ENCODE measurements at places on chromosomes 7 and 10.

DNA sequence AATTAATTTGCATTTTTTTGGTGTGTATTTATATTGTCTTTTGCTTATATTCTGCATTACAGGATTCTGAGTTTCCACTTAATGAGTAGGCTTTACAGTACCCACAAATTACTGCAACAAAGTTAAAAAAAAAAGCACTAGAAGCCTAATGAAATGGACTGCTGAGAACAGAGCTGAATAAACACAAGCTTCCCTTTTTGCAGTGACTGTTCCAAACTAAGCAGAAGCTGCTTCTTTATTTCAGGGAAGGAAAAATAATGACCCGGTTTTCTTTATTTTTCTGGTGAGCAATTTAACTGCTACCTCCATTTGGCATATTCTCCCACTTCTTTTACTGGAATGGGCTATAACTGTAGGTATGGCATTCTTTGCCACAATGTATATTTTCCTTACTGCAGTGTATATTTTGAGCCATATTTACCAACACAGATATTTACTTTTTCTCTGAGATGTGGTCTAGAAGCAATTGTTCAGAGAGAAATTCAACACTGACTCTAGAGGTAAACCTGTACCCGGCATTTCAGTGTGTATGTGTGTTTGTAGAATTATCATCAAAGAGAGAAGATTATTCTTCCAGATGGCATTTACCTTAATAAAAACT lies 56.9 kb downstream of the HDAC9 start:
- peak; percentile 70 for DNase-seq

DNA sequence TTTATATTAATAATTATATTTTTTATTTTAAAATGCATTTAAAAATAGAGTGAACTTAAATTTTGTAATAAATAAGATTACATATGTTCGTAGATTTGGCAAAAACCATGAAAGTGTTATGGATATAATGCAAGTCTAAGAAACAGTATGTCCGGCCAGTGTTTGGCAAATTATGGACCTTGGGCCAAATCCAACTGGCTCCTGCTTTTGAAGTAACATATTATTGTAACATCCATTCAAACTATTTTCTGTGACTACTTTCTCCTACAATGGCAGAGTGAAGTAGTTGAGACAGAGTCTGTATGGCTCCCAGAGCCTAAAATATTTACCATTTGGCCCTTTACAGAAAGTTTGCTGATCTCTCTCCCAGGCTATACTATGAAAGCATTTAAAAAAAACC lies 38.9 kb downstream of the TMEM229A start:
- no peak for DNase-seq

GRCh38 chr7:77337456-77337990 lies 78.6 kb downstream of the GSAP start:
- DNase-seq: no peak

DNA sequence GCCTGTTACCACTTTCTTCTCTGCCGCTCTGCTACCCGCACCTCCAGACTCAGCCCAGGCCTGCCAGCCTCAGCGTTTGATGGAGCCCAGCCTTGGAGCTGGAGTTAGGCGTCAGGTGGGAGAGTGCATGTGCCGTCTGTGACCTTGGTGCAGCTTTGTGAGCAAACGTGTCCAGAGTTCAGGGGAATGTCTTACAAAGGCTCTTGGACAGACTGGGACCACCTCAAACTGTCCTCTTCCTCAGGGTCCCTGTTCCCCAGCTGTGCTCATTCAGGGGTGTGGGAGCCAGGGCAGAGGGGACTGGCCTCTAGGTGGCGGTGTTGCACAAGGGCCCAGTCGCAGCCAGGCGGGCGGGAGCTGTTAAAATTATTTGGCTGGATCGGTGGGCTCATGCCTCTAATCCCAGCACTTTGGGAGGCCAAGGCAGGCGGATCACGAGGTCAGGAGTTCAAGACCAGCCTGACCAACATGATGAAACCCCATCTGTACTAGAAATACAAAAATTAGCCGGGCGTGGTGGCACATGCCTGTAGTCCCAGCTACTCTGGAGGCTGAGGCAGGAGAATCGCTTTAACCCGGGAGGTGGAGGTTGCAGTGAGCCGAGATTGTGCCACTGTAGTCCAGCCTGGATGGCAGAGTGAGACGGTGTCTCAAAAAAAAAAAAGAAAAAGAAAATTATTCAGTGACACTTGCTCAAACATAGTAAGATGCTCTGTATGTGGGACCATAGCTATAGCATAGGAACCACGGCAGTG lies 89.2 kb downstream of the ADCY1 start:
- DNase-seq: no peak

DNA sequence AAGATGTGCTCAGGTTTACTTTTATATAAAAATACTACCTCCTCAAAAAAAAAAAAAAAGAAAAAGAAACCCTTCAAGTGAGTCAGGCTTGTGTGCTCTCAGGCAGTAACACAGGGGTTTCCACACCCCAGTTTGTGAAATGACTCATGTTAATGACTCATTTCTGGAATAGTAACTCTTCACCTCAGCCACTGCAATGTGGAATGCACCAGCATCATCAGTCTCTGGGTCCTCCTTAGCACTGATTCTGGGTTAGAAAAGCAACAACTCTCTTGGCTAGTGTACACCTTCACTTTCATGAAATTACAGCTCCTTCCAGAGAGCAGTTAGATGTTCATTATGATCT lies 110.6 kb downstream of the EMX2 start:
- DNase-seq: peak; percentile 2
